Hematopoietic multipotent progenitor cell treated with erythropoietin and hydrocortisone succinate and interleukin-3 and kit ligand, for 6 days (in vitro differentiated cells): ENCODE measurements at places on chromosomes 13 and 19.

- DNase-seq, result no peak
Observed at GRCh38 chr13:51794964-51795363, 9.0 kb downstream of the DHRS12 start.

- peak; percentile 82 for DNase-seq
Observed at GRCh38 chr19:13952931-13953531, 722 bp downstream of the DCAF15 start.

DNA sequence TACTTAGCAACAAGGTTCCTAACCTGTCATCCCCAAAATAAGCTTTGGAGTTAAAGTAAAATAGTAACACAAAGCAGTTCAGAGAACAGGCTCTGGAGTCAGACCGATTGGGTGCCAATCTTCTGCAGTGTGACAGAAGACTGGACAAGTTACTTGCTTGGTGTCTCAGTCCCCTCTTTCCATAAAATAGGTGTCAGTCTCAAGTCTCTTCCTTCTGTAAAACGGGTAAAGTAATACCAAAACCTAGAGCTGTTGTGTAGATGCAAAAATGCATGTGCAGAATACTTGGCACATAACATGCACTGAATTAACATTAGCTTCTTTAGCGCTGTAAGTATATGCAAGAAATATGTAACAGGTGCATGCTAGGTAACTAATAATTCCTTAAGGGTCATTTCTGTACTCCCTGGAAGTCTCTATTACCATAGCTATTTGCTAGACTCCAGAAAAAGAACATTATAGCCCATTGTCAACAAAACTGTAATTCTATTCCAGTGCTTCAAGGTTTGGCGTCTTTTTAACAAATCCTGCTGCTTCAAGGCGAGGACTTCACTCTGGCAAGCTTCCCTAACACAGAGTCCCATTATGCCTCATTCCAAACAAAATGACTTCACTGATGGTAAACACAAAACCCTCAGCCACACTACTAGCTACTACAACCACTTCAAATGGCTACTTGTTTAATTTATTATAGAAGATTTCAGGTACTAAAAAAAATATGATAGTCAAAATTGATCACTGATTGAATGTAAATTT, 32.8 kb downstream of the ELF1 start:
- DNase-seq, result no peak

DNA sequence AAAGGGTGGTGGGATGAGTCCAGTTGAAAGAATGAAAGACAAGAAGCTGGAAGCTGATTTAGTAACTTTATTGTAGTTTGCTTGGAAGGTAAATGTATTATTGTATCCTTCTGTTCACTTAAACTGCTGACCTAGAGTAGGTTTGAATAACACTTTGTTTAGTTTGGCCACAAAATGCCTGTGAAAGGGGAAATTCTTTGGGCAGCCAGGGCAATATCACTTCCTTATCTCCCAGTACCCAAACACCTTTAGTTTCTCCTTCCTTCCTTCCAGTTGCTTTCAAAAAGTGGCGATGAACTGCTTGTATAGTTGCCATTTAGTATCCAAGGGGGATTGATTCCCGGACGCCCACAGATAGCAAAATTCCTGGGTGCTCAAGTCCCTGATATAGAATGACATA, 120.1 kb downstream of the PAN3 start:
- peak; percentile 18 for DNase-seq

DNA sequence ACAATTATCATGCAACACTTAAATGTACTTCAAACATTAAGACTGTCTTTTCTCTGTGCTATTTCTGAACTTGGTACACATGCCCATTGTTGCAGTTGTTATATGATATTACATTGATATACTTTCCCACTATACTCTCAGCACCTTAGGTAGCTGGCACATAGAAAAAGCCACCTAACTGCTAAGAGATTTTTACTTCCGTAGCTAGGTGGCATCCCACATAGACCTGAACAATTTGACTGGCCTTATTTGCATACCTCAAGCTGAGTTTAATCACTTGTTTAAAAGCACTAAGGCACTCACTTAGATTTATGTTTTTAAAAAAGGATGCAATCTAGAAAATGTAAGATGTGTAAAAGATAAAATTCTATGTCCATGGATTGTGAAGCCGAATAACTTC, 194.2 kb downstream of the POU4F1 start:
- DNase-seq, result no peak

DNA sequence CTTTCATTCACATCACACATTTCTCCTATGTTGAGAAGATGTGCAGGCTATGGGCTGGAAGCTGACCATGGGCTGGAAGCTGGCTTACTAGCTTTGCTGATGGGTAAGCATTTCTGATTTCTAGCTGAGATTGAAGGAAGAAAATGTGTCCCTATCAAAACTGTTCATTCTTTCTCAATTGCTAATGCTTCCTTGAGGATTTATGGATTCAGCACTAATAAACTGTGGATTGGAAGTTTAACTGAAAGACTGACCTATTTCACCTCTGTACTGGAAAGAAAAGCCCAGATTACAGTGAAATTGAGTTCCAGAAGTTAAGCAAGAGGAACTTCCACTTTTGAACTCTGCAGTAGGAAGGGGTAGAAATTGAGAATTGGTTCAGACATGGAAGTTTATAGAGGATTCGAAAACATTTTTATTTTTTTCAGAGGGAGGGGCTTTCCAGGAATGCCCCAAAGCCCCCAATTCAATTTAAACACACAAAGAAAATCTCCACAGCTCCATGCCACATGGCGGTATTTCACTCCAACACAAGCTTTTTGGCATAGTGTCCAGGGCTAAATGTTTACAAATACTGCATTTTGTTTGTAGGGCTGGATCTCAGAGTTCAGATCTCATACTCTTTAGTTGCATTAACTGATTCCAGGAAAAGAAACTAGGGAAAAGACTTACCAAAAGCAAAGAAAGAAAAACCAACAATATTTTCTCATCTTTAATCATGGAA, 61.2 kb upstream of the ARGLU1 start:
- DNase-seq, result no peak

DNA sequence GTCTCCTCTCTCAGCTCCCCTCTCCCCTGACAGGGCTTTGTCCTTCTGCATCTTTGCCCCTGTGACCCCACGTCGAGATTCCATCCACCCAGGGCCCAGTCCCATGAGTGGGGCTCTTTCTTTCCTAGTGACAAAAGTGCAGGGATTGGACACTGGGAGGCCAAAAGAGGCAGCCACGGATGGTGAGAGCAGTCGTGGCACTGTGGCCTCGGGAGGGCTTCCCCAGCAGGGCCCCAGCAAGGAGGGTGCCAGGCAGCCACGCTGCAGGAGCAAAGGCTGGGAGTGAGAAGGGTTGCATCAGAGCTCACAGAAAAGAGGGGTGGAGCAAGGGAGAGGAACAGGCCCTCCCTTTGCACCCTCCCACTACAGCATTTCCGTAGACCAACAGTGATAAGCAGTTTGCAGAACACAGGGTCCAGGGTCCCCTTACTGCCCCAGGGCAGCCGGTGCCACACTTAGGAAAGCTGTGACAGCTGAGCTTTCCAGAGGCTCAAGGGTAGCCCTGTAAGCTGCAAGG, 4.9 kb downstream of the ZSCAN1 start:
- no peak for DNase-seq

GRCh38 chr19:46150606-46151005, 2.6 kb downstream of the IGFL2 start:
- DNase-seq, result no peak

DNA sequence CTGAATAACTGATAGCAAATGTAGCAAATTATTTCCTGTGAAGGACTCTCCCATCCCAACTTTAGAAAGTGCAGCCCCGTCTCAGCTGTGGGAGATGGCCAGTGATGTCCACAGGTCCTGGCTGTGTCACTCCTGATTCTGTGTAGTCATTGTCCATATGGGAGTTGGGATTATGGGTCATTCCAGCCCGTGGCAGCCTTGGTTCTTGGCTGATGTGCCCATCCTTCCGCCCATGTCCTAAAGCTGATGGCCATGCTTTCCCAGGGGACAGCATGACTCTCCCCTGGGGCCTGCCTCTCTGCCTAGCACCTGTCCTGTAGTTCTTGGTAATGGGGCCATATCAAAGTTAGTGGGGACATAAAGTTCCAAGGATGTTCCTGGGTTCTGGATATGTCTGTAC, 43.9 kb upstream of the C1QTNF9 start:
- DNase-seq, result no peak

DNA sequence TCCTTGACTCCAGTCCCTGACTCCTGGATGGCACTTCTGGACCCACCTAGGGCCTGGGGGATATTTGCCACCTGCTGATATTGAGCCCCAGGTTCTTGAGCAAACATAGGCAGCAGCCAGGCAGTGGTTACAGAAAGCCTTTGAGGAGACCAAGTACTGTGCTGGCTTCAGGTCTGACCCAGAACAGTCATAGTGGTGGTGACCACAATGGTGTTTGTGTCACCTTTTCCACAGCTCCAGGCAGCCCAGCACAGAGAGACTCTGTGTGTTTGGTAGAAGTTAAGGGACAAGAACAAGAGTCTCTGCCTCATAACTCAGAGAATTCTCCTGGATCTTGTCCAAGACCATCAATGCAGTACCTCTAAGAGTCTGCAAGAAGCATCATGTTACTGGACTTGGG, 14.6 kb upstream of the CLC start:
- DNase-seq, result no peak

GRCh38 chr13:100921139-100921538, 246.5 kb upstream of the TMTC4 start:
- no peak for DNase-seq

DNA sequence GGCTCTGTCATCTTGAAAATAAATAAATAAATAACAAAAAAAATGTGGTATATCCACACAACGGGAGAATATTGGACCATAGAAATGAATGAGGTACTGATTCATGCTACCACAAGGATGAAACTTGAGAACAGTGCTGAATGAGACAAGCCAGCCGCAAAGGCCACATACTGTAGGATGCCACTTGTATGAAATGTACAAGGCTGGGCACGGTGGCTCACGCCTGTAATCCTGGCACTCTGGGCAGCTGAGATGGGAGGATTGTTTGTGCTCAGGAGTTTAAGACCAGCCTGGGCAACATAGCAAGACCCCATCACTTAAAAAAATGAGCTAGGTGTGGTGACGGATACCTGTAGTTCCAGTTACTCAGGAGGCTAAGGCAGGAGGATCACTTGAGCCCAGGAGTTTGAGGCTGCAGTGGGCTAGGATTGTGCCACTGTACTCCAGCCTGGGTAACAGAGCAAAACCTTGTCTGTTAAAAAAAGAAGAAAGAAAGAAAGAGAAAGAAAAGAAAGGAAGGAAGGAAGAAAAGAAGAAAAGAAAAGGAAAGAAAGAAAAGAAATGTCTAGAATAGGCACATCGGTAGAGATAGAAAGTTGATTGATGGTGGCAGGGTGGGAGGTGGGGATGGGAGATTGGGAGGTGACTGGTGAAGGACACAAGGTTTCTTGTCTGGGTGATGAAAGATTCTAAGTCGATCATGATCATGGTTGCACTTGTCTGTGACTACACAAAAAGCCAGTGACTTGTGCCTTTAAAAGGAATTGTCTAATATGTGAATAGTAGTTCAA, 20.3 kb downstream of the HPN start:
- no peak for DNase-seq

GRCh38 chr13:67120872-67121531, 109.1 kb downstream of the PCDH9 start:
- no peak for DNase-seq

DNA sequence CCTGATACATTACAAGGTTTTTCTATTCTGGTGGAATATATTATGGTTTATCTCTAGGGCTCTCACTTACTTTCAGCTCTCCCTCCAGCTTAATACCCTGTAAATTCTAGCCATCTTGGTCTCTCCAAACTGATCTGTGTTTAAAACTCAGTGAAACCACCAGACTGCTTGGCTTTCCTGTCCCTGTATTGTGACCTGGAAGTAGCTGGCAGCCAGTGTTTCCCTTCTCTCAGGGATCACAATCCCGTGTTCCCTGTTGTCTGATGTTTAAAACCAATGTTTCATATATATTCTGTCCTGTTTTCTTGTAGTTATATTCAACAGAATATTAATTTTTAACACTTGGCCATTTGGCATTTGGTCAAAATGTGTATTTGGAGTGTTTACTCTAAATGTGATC, 8.0 kb downstream of the AKAP11 start:
- no peak for DNase-seq

- no peak for DNase-seq
Observed at GRCh38 chr13:24338721-24339120, 29.3 kb downstream of the C1QTNF9 start.
